Panc1 (cell line): ENCODE measurements at places on chromosomes 2 and 18. TPM values are rescaled to one million over a fixed set of nuclear protein-coding genes. Genes with fewer than 3 reads are reported as not detected.

TMX3 gene
- total RNA-seq: 37.4 TPM

- no peaks in the 10 kb centered on the region for H3K36me3 ChIP-seq
- peaks cover 17% of the 10 kb centered on the region for H3K4me1 ChIP-seq
- H3K27ac ChIP-seq: peak overlapping the region; percentile 89
- H3K27me3 ChIP-seq: no peaks in the 10 kb centered on the region
- H3K4me3 ChIP-seq: peak overlapping the region; percentile 71
- DNase-seq: no peak
Observed at GRCh38 chr18:62524440-62525200, 1.8 kb downstream of the ZCCHC2 start.

DNA sequence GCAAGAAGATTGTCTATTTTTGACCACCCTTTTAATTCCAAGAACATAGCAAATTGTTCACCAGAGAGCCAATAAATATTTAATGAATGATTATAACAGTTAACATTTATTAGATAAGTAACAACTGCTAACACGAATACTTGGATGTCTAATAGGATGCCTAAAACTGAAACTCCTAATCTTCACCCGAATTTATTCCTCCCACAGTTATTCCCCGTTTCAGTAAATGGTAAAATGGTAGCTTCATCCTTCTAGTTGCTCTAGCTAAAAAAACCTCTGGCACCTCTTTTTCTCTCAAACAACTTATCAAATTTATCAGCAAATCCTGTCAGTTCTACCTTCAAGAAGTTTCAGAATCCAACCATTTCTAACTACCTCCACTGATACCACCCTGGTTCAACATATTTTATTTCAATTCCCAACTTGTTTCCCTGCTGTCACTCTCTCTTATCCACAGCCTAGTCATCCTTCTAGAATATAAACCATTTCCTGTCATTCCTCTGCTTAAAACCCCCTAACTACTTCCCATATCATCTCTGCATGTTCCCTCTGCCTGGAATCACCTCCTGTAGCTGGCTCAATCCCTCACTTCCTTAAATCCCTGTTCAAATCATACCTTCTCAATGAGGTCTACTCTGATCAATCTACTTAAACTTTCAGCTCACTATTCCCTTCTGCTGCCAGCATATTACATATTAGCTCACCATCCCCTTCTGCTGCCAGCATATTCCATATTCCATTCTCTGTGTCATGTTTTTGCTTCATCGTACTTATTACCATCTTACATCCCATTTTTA lies 93.8 kb downstream of the ROCK2 start:
- no peak for DNase-seq
- H3K36me3 ChIP-seq: no peaks in the 10 kb centered on the region
- H3K4me1 ChIP-seq: no peaks in the 10 kb centered on the region
- no peak overlapping the region for H3K4me3 ChIP-seq

MYO5B gene
- total RNA-seq: 0.31 TPM

DHRS9 gene
- total RNA-seq: 0.21 TPM

GRCh38 chr2:85830645-85831044 lies 58.1 kb downstream of the ST3GAL5 start:
- H3K36me3 ChIP-seq: no peaks in the 10 kb centered on the region
- H3K4me1 ChIP-seq: 0 out of 2 replicates have a peak, but pooled peaks cover 3% of the 10 kb centered on the region
- peaks cover 9% of the 10 kb centered on the region; the same call in 1 of the 2 replicates for H3K27me3 ChIP-seq
- DNase-seq: no peak

- H3K36me3 ChIP-seq: no peaks in the 10 kb centered on the region
- H3K4me1 ChIP-seq: no peaks in the 10 kb centered on the region
- H3K27me3 ChIP-seq: 0 out of 2 replicates have a peak, but pooled peaks cover 5% of the 10 kb centered on the region
- no peak overlapping the region for H3K27ac ChIP-seq
Observed at GRCh38 chr2:134640494-134640893, 78.3 kb downstream of the TMEM163 start.

SLC5A7 gene
- not detected for total RNA-seq

GRCh38 chr2:36820942-36821605 lies 124.6 kb downstream of the VIT start:
- no peak overlapping the region for H3K27ac ChIP-seq
- no peaks in the 10 kb centered on the region for H3K36me3 ChIP-seq
- no peak overlapping the region for H3K4me3 ChIP-seq
- no peak for DNase-seq

- no peak for DNase-seq
- H3K36me3 ChIP-seq: no peaks in the 10 kb centered on the region
- peaks cover 12% of the 10 kb centered on the region for H3K27me3 ChIP-seq
- no peaks in the 10 kb centered on the region for H3K4me1 ChIP-seq
Observed at GRCh38 chr2:159905926-159906714, 108.1 kb upstream of the CD302 start.

CTAGE1 gene
- not detected for total RNA-seq

TEX261 gene
- total RNA-seq: 64.9 TPM

GRCh38 chr2:230335864-230336506 lies 9.0 kb downstream of the SP140L start:
- no peak for DNase-seq
- H3K27me3 ChIP-seq: no peaks in the 10 kb centered on the region
- H3K4me1 ChIP-seq: no peaks in the 10 kb centered on the region
- H3K4me3 ChIP-seq: no peak overlapping the region
- no peaks in the 10 kb centered on the region for H3K36me3 ChIP-seq

- H3K27ac ChIP-seq: peak overlapping the region; percentile 72
- H3K4me3 ChIP-seq: peak overlapping the region; percentile 59
- H3K27me3 ChIP-seq: no peaks in the 10 kb centered on the region
- H3K4me1 ChIP-seq: no peaks in the 10 kb centered on the region; the same call in 1 of the 2 replicates
- DNase-seq: no peak
- H3K36me3 ChIP-seq: no peaks in the 10 kb centered on the region; the same call in 1 of the 2 replicates
Observed at GRCh38 chr18:21242780-21243401, 859 bp downstream of the GREB1L start.

UGT1A10 gene
- total RNA-seq: not detected

ALS2 gene
- 47.5 TPM for total RNA-seq

DNA sequence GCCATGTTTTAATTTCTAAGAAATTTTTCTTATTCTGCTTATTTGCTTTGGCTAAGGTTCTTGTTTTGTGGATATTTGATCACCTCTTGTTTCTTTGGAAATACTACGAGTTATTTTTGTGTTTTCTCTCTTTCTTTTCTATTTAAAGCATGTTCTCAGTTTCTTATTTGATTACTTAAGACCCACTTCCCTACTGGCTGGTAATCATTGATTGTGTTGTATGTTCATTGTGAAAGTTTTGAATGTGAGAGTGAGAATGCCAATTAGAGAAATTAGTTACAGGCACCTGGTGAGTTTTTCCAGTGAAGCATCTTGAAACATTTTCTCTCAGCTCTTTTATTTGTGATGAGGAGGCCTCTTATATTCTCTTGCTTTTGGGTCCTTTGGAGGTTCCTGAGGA lies 226.7 kb upstream of the MC4R start:
- DNase-seq: no peak
- H3K27ac ChIP-seq: no peak overlapping the region
- no peaks in the 10 kb centered on the region for H3K36me3 ChIP-seq
- no peaks in the 10 kb centered on the region for H3K27me3 ChIP-seq

DNA sequence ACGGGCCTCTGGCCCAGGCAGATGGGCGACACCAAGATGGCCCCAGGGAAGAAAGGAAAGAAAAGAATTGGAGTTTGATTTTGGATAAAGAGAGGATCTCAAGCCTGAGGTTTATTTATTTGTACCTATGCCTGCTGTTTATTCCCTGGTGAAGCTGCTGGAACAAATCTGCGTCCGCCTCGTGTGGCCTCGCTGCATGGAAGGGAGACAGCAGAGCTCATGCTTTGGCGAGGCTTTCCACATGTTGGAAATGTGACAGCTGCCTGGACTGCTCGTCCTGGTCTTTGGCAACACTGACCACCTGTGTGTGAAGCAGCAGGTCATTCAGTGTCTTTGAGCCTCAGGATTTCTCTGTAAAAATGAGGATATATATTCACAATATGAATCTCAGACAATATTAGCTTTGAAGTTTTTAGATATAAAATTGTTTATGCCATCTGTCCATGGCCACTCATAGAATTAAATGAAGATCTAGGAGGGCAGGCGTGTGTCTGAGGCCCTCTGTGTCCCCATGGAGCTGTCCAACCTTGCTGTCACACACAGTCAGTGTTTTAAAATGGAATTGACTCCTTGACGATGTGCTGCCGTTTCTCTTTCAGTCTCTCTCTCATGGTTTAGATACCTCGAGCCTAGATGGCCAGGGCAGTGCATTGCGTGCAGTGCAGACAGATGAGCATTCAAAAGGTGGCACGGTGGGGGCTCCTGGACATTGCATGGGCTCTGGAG lies 94.3 kb downstream of the SOCS6 start:
- H3K27me3 ChIP-seq: no peaks in the 10 kb centered on the region
- H3K27ac ChIP-seq: peak overlapping the region; percentile 98
- peak overlapping the region; percentile 32 for H3K4me3 ChIP-seq
- no peak for DNase-seq
- H3K36me3 ChIP-seq: no peaks in the 10 kb centered on the region

DNA sequence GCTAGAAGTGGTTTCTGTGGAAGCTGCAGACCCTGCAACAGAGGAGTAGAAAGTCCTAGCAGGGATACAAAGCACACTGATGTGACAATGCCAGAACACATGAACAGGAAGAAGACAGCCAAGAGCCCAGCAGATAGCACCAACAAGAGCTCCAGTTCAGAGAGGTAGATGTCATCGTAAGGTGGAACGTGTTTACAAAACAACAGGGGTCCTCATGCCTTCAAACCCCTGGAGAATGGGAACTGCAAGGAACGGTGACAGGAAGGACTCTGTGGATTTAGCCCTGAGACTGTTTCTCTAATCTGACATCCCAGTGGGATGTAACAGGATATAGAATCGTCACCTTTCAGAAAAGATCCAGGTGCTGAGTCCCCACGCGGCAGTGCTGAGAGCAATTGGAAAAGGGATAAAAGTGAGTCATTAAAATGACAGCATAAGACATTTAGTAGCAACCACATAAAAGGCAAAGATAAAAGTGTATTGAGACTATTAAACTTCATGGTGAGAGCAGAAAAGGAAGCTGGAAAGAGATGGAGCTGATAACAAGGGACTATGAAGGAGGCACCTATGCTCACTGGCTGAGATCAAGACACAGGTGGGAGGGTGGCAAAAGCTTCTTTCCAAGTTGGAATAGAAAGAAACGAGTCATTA lies 195.2 kb downstream of the FBXO15 start:
- peaks cover 9% of the 10 kb centered on the region; the same call in 1 of the 2 replicates for H3K27me3 ChIP-seq
- H3K4me3 ChIP-seq: no peak overlapping the region
- no peaks in the 10 kb centered on the region for H3K36me3 ChIP-seq
- DNase-seq: no peak
- H3K4me1 ChIP-seq: no peaks in the 10 kb centered on the region; the same call in none of the 2 replicates

DNA sequence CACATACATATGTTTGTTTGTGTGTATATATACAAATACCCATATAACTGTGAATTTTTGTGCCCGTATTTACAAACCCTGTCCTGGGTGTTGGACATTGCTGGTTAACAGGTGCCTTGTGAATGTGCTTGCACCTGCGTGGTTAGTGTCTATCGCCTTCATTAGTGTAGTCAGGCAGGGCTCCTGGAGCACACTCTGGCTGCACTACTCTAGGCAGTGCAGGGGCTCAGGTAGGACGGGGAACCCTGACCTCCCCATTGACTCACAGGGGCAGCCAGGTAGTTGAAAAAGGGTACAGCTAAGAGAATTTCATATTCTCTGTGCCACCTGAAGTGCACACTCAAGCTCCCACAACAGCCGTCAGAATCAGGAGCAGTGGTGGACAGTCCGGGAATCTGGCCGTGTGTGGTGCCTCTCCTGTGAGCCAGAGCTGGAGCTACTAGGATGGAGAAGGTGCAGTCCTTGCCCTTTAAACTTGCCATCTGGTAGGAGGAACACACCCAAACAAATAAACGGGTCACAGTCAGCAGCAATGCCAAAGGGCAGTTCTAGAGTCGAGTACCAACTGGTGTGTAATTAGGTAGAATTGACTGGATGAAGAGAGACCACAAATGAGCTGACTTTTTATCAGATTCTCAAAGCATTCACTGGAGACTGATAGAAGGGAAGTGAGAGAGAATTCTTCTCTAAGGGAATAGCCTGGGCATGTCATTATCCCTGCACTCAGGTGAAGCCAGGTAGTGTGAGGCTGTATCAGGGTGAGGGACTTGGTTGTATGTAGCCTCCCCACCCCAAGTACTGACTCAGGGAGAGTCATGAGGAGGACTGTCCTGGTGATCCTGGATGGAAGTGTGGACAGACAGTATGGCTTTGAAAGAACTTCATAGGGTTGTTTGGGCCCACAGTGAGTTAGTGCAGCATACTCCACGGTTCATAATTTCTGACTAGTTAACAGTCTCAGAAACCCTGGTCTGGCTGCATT lies 44.1 kb downstream of the FARP2 start:
- H3K27ac ChIP-seq: no peak overlapping the region
- H3K4me3 ChIP-seq: no peak overlapping the region
- H3K36me3 ChIP-seq: no peaks in the 10 kb centered on the region; the same call in 1 of the 2 replicates
- H3K4me1 ChIP-seq: no peaks in the 10 kb centered on the region

DNA sequence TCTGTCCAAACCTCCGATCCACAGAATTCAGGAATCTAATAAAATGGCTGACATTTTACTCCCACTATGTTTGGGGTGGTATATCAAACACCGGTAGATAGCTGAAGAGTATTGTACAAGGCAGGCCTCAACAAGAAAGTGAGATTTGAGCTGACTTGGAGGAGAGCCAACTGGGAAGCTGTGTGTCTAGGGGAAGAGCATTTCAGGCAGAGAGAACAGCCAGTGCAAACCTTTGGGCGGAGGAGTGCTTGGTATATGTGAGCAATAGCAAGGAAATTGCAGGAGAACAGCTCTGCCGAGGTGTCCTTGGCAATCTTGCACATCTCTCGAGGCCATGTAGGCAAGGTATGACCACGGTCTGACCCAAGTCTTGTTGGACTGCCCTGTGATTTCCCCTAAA lies 1.8 kb upstream of the MERTK start:
- H3K36me3 ChIP-seq: no peaks in the 10 kb centered on the region
- DNase-seq: no peak
- H3K27ac ChIP-seq: no peak overlapping the region
- no peak overlapping the region for H3K4me3 ChIP-seq
- no peaks in the 10 kb centered on the region for H3K27me3 ChIP-seq
- peaks cover 16% of the 10 kb centered on the region for H3K4me1 ChIP-seq

KCNS3 gene
- 1.7 TPM for total RNA-seq

DNA sequence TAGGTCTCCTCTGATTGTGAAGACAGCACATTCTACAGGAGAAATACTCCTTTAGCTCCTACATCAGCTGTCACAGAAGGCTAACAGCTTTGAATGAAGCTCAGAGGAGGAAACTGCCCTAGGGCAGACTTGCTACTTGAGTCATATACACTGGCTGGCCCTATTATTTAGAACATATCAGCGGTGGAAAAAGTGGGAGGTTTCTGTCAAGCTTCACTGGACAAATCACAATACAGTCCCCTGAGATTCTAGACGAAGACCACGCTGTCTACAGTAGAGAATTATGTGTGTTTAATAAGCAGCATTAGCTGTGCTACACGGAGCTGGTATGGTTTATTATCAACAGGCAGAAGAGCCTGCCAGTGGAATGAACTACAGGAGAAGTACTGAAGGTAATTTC lies 230.9 kb upstream of the FSIP2 start:
- H3K4me1 ChIP-seq: no peaks in the 10 kb centered on the region
- H3K27me3 ChIP-seq: no peaks in the 10 kb centered on the region
- no peak overlapping the region for H3K4me3 ChIP-seq
